ENCODE measurements at places on chromosomes 16 and 17.

DNA sequence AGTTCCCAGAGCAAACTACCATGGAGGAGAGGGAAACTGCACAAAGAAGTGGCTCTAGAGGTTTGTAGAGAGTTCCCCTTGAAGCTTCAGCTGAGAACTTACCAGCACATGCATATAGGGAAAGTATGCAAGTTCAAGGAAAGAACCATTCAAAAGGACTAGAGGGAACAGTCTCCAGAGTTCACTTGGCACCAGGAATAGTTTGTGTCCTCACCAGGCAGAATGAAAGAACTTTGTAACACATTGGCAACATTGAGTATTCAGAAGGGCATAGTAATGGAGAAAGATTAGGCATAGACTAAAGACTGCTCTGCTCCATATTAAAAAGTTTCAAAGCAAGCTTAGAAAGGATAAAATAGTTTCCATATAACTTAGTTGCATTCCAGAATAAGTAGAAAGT lies 155.4 kb upstream of the TOM1L1 start:
- no peak for DNase-seq

DNA sequence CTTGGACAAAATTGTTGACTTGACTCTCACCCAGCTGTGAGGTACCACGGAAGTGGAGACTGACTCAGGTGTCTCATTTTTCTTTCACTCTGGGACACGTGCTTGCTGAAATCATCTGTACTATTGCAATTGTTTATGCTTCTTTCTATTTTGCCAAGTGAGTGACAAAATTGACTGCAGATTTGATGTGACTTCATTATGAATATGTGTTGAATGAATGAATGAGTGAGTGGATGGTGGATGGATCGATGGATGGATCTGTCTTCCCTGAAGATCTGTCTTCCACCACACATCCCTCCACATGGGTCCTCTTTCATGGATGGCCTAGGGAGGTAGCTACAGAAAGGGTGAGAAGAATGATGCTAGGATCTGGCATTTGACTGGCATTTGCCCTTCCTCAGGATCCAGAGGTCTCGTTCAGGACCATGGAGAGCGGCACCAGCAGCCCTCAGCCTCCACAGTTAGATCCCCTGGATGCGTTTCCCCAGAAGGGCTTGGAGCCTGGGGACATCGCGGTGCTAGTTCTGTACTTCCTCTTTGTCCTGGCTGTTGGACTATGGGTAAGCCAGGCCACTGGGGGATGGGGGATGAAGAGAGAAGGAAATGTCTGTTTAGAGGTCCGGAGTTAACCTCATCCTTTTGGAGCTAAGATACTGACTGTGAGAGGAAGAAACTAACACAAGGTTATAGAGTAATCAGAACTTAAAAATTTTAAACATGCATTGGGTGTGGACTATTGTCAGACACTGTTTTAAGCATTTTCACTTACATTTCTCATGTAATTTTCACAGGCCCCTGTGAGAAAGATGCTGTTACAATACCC lies 12.7 kb downstream of the SLC5A11 start:
- no peak for DNase-seq

DNA sequence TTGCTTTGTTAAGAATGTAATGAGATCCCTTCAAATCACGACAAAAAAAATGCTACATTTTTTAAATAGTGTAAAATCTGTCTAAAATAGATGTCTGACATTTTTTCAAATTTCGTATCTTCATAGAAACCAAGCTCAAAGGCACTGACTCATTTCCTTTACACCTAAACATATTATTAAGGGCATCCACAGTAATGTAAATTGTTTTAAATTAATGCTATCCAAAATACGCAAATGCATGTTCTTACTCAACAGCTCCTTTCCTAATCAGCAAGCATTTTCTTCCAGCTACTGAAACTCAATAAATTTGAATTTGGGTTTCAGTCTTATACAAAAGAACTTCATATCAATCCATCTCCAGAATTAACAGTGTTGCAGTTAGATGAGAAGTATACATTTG lies 4.3 kb downstream of the C16orf87 start:
- no peak for DNase-seq

DNA sequence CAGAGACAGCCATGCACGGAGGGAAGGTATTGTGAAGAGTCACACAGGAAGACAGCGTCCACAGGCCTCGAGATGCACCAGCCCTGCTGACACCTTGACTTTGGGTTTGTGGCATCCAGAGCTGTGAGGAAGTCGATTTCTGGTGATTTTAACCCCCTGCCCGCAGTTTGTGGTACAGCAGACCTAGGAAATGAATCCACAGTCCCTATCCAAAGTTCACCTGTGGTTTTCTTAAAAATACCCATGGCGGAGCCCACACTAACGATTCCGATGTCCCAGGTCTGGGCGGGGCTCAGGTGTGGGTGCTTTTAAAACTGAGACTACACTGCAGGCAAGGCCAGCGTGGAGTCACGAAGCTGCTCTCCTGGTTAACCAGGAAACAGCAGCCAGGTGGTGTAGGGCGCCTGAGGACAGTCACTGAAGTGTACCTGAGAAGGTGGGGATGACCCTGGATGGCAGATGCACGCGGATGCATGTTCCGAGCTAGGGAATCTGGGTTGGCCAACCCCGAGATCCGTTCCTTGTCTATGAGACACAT lies 14.4 kb upstream of the MEAK7 start:
- DNase-seq: no peak

- no peak for DNase-seq
These were observed 79.7 kb downstream of the VAT1L start for GRCh38 chr16:77868052-77868451.

DNA sequence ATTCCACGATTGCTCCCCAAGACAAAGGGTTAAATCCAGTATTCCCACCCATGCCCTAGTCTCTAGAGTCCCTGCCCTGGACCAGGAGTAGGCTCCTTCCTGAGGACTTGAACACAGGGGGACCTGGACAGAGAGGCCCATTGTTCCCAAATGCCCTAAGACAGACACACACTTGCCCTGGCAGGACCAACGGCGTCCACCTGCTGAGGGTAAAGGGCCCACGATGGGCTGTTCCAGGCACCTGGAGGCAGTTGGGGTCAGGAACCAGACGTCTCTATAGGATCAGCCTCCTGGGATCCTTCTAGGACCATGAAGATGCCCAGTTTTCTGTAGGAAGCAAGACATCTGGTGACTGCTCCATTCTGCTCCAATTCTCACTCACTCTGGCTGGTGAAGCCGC lies 39.3 kb downstream of the TNFRSF13B start:
- no peak for DNase-seq

GRCh38 chr17:7317161-7317803 lies 2.1 kb upstream of the GPS2 start:
- no peak for DNase-seq

GRCh38 chr16:86862595-86863280 lies 284.4 kb downstream of the FOXL1 start:
- no peak for DNase-seq

DNA sequence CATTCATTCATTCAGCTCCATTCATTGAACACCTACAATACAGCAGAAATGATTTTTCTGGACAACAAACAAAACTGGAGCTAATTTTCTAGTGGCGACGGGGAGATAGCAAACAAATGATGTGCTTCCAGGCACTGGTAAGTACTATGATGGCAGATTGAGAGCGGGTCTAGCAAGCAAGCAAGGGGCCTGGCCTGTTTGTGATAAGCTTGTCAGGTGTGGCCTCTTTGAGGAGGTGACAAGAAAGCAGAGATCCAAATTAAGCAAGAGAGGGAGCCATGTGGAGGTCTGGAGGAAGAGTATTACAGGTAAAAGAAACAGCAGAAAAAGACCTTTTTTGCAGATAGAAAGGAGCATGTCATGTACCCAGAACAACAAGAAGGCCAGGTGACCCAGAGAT lies 216.1 kb upstream of the CPHXL start:
- no peak for DNase-seq

DNA sequence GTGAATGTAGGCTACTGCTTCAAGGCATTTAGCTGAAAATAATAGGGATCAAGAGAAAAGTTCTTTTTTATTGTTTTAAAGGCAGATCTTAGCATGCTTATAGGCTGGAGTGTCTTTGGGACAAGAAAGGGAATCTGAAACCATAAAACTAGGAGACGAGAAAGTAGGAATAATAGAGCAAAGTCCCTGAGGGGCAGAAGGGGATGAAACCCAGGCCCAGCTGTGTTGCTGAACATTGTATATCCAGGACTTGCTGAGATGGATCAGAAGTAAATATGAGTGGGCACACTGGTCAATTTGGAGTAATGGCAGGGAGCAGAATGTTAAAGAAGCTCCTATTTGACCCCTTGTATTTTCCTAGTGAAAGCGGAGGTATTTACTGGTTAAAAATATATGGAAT lies 9.3 kb downstream of the ZNF689 start:
- DNase-seq: no peak

DNA sequence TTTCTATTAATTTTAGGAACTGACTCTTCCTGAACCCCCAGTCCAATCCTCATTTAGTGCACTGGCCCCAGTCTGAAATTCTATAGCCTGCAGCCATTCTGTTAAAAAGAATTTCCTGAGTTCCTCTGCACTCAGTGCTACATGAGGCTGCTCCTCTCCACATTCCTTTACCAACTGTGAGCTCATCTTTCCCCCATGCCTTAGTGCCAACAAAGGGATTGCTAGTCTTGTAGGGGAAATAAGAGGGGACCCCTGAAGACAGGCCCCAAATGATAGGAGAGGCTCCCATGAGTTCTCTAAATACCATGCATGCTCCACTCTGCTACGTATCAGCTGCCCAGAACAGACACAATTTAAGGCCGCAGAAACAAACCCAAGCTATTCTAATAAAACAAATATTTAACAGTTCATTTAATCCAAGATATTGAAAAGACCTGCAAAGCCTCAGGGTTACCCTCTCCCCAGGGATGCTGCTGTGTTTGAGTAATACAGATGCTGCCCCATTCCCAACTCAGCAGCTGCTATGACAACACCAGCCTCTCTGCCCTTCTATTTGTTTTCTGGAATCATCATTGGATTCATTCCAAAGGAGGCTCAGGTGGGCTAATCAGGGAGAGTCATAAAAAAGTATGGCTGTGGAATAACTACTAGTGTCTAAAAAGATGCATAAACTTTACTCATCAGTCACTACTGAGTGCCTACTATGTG lies 228.5 kb downstream of the TOX3 start:
- DNase-seq: no peak

DNA sequence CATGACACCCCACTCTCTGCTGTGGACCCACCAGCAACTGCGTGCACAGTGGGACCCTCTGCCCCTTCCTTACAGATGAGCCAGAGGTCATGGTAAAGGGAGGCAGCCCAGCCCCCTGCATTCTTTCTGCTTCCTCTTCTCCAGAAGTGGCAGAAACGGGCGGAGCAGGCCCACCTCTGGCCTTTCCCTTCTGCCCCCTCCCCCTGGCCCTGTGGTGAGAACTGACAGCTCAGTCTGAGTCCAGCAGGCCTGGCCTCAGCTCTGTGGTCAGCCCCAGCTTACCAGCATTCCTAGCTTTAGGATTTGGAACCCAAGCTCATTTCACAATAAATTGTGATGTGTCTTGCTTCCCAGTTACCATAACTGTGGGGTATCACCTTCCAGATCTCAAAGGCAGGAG lies 4.8 kb upstream of the ANKRD11 start:
- no peak for DNase-seq

DNA sequence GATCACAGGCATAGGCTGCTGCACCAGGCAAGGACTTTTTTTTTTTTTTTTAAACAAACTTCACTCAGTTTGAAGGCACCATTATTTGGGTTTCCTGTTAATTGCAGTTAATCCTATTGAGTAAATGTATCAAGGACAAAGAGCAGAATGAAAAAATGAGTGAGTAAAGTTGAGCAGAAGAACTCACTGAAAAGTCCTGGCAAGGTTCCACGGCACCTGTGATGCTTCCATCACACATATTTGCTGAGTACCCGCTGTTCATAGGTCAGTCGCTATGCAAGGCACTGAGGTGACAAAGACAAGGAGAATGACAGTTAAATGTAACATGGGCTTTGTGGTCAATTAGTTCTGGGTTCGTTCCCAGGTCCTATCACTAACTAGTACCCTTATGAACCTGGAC lies 670.0 kb downstream of the MAF start:
- no peak for DNase-seq

DNA sequence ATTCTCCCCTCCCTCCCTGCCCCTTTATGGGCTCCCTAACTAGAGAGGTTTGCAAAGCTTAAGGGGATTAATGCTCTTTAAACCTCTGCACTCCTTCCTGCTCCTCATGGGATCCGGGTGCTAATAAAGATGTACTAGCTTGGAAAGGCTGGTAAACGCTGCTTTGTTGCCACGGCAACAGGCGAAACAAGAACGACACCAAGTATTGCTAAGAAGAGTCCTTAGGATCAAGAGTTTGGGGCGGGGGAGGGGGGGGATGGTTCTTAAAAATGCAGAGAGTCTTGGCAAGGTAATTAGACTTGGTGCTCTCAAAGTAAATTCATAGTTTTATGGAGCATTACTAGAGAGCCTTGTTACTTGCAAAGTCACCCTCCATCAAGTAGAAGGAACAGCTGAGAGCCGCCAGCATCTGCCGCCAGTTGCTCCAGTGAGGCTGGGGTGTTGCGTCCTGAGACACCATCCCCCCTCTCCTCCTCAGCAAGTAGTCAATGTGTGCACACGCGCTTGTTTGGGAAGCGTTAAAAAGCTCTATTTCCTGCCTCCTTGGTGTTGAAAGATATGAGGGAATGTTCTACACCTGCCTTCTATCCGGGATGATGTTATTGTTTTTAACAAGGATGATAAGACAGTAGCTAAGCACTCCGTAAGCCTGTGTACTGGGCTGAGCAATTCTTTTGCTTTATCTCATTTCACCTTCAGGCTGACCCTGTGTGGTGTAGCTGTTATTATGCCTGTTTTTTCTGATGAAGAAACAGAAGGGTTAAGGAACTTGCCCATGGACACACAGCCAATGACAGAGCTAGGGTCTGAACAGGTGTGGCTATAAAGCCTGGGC lies 190.9 kb downstream of the CCDC182 start:
- DNase-seq: no peak

DNA sequence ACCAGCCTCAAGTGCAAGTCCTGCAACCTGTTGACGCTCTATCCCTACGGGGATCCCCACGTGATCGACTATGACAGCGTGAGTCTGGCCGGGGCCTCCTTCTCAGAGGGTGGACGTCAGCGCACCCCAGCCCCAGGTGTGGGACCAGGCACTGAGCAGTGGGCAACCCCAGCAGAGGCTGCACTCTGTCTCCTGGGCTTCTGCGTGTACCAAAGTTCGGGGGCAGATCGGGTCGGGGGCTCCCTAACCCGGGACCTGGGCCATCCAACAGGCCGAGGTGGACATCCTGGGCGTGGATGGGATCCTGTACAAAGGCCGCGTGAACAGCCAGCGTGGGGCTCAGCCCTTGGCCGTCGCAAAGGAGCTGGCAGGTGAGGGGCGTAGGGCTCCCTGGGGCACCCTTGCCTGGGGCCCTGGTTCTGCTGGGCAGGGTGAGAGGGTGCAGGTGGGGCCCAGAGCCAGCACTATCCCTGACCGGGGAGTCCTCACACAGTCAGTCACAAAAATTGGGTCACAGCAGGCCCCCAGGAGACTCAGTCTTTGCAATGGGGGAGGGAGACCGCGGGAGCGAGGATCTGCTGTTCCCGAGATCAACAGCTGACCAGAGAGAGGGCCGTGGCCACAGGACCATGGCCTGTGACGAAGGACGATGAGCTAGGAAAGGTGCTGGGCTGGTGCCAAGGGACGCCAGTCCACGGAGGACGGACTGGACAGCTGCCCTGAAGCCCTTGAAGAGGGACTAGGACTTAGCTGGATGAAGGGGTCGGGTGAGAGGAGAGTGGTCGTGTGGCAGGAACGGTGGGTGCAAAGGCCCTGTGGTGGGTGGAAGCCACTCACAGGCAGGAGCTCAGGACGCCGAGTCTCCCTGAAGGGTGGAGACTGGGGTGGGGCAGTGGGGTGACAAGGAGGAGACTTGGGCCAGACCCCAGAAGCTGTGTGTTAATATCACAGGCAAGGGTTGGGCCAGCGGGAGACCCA lies 20.0 kb downstream of the UBALD1 start:
- no peak for DNase-seq
